Umbilical cord (tissue), 2 donors: ENCODE measurements at places on chromosomes 13 and 19.

DNA sequence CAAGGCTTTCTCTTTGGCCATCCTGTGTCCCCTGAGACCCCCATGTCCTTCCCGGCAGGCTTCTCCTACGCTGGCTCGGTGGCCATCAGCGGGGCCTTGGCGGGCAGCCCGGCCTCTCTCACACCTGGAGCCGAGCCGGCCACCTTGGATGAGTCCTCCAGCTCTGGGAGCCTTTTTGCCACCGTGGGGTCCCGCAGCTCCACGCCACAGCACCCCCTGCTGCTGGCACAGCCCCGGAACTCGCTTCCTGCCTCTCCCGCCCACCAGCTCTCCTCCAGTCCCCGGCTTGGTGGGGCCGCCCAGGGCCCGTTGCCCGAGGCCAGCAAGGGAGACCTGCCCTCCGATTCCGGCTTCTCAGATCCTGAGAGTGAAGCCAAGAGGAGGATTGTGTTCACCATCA lies 14.2 kb downstream of the PLEKHJ1 start:
- DNase-seq = no peak

GRCh38 chr13:91894316-91894715 lies 495.9 kb downstream of the GPC5 start:
- DNase-seq = peak; percentile 71

DNA sequence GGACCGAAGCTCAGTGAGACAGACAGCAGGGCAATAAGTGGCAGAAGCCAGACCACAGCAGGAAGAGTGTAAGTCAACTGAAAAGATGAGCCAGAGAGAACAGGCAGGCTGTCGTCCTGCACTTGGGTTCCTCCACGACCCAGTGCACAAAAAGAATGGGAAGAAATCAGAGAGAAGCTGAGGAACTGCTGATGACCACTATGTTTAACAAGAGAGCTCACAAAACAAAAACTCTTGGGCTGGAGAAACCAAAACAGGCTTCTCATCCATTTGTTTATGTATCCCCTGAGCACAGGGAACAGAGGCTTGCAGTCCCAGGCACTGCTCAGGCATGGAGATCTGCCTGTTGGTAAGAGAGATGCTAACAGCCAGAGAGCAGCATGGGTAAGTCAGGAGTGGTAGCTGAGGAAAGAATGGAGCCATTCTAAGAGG lies 14.0 kb downstream of the AKAP8L start:
- DNase-seq = no peak

GRCh38 chr19:5472286-5472685 lies 17.1 kb downstream of the ZNRF4 start:
- DNase-seq = peak; percentile 71

- DNase-seq = no peak
Measured at GRCh38 chr19:56643460-56643955, 549 bp downstream of the SMIM17 start.

DNA sequence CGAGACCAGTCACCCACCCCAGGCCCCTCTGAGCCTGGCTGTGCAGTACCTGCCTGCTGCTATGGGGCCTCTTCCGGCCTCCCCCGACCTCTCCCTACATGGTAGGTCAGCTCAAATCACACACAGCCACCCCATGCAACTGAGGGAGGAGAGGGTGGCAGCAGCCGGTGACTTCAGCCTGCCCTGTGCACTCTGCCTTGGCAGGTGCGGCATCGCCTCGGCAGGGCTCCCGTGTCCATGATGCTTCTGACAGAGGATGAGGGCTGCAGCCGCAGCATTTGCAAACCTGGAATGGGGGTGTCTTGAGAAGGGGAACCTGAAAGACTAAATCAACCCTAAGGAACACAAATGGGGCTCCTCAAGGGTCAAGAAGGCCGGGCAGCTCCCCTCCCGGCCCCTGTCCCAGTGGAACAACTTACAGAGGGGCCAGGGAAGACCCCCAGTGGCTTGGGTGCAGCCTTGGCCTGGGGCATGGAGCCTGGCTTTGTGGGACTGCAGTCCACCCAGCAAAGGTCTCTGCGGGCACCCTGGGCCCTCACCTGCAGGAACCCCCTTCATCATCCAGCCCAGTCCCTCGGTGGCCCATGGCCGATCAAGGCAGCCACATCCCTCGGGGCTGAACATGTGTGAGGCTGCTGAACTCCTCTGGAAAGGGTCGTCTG lies 6.7 kb downstream of the TEX29 start:
- DNase-seq = no peak

DNA sequence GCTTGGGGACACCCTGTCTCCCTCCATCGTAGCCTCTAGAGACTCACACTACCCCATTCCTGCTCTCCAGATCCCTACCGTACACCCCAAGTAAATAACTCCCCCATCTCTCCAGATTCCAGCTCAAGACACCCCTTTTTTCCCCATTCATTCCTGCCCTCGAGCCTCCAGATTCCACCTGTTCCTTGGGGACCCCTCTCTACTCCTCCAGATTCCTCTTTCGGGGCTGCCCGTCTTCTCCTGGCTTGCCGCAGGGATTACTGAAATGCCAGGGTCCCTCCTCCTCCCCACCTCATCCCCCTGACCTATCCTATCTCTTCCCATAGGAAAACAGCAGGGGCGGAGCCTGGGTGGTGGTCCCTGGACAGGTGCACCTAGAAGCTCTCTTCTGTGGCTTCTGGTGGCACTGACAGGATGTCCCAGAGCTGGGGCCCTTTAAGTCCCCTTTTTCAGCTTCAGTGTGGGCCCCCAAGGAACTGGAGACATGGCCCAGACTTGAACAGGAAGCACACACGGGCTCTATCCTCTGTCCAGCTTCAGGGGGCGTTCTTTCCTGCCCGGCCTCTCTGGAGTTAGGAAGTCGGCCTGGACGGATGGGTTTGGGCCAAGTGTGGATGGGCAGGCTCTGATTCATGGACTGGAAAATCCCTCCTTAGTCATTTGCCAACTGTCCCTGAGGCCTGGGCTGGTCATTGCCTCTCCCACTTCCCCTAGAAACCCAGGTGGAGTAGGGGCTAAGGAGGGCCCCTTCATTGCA lies 1.2 kb downstream of the ZSWIM4 start:
- DNase-seq = peak; percentile 80

DNA sequence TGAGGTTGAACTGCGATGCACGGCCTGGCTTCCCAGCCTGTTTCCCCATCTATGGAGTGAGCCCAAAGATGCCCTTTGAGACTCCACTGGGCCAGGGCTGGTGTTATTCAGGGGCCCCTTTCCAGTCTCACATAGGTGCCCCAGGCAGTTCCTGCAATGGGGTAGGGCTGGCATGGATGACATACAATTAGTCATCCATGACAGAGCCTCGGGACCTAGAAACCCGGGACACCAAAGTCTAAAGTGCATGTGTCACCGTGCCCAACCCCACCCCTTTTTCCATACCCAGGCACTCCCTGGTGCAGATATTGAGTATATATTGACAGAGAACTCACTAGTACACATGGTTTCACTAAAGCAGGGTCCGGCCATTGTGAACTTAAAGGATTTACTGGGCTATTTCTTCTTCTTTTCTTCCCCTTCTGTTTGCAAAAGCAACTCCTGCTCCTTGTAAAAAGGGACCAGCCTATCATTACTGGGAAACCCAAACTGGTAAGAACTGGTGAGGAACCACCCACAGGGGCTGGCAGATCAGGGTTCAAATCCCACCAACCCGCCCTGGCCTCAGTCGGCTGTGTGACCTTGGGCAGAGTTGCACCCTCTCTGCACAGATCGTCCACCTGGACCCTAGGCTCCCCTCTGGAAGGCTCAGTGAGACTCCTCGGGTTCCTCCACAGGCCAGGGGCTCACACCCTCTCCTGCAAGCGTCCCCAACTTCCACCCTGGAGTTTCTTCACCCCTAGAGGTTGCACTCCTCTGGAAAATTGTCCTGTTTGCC lies 2.7 kb downstream of the B3GNT3 start:
- DNase-seq = no peak

DNA sequence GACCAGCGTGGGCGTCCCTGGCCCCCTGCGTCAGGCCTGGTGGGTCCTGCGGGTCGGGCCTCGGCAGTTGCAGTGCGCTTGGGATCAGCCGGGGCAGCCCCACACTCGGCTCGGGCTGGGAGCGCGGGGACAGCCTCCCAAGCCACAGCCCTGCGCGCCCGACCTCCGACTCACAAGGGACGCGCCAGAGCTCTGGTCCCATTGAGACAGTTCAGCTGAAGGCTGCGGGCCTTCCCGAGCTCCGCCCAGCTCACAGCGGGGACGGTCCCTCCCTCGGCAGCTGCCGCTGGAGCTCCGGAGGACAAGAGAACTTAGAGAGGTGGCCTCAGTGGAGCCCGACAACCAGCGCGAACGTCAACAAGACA lies 45.7 kb upstream of the ZNF730 start:
- DNase-seq = peak; percentile 51

- DNase-seq = peak; percentile 36
Measured at GRCh38 chr13:39422845-39423565, 180.0 kb downstream of the LHFPL6 start.

DNA sequence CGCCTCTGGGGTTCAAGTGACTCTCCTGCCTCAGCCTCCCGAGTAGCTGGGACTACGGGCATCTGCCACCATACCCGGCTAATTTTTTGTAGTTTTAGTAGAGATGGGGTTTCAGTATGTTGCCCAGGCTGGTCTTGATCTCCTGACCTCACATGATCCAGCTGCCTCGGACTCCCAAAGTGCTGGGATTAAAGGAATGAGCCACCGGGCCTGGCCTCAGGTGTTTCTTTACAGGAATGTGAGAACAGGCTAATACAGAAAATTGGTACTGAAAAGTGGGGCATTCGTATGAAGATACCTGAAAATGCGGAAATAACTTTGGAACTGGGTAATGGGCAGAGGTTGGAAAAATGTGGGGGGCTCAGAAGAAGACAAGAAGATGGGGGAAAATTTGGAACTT lies 2.8 kb upstream of the CDC16 start:
- no peak for DNase-seq

DNA sequence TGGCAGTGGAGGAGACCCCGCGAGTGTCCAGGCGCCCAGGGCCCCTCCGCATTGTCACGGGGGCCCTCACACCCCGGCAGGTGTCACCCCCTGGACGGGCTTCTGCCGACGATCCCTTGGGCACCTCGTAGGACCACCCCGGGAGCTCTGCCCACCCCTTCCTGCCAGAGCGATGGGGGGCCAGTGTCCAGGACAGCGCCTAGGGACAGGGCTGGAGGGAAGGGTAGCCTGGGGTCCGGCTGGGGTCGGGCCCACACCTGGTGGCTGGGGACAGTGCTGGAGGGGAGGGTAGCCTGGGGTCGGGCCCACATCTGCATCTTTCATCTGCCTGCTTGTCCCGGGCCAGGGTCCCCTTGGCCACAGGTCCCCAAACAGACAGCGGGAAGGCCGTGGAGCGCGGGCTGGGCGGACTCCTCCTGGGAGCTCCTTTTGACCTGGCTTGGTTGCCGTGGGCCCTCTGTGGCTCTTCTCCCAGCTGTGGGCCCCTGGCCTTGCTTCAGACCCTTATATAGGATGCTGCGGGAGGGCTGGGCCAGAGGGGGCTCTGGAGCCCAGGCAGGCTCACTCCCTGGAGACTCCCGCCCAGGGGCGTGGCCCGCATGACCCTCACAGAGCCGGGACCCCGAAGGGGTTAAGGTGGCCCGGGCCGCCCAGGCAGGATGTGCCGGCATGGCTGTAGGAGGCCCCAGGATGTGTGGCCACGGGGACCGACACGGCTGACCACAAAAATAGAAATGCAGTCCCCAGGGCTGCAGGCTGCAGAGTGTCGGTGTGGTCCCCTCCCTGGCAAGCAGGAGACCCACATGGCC lies 74.1 kb upstream of the MCF2L start:
- DNase-seq = no peak

GRCh38 chr13:71786875-71787274 lies 80.1 kb downstream of the DACH1 start:
- no peak for DNase-seq

GRCh38 chr13:106496072-106496997 lies 39.1 kb downstream of the EFNB2 start:
- peak; percentile 48 for DNase-seq

GRCh38 chr19:46189971-46190888 lies 39.3 kb upstream of the IGFL1 start:
- no peak for DNase-seq

GRCh38 chr19:57192993-57193392 lies 1.7 kb downstream of the ZNF264 start:
- DNase-seq = no peak

DNA sequence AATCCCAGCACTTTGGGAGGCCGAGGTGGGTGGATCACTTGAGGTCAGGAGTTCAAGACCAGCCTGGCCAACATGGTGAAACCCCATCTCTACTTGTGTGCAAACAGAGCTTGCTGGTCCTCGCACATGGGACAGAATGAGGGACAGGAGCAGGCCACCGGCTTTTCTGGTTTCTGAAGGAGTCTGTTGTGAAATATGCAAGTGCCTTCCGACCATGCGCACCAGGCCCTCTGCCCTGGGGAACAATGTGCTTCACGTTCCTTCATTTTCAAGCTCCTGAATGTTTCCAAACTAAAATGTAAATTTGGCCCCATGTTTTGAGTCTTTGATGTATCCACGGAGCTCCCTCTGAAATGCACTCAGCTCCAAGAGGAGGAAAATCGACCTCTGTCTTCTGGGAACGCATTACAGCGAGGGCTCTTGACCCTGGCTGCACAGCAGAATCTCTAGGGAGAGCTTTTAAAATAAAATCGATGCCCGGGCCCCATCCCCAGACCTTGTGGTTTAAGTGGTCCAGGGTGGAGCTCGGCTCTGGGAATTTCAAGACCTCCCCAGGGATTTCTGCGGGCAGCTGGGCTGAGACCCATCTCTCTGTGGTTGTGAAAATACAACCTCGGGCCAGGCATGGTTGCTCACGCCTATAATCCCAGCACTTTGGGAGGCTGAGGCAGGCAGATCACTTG lies 9.3 kb upstream of the ACP4 start:
- DNase-seq = no peak

GRCh38 chr13:21568854-21569253 lies 35.1 kb downstream of the MICU2 start:
- DNase-seq = no peak

DNA sequence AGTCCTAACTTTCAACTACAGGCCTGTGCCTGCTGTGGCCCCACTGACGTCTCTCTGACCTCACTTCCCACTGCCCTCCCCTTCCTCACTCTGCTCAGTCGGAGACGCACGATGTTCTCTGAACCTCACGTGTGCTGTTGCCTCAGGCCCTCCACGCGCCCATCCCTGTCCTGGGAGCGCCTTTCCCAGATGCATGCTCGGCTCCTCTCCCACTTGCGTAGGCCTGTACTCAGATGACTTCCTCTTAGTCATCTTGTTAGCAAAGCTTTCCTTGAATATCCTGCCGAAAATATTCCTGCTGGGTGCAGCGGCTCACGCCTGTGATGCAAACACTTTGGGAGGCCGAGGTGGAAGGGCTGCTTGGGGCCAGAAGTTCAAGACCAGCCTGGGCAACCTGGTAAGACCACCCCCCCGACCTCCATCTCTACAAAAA lies 9.3 kb upstream of the SYT5 start:
- no peak for DNase-seq
